ENCODE measurements at places on chromosomes 13 and 19.
A peak's percentile ranks its signal among the peaks of the same experiment; 100 is the strongest.

DNA sequence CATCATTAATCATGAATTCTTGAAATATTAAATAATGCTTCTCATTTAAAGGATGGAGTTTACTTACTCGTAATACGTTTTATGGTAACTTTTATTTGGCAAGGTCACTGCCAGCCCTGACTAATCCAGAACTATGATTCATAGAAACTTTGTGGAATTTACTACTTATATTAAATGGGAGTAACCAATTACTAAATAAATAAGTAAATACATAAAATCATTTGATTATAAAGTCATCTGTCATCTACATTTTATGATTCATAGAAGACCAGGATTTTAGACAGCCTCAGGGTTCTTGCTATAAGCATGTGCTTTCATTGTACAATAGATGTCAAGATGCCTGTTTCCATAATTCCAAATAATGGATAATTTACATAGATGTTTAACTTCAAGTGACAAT lies 611.1 kb downstream of the TBC1D4 start:
- no peak for DNase-seq

- DNase-seq = no peak
Observed at GRCh38 chr19:19774354-19775033, 41.6 kb upstream of the ZNF14 start.

GRCh38 chr13:28031220-28031895 lies 42.9 kb upstream of the URAD start:
- DNase-seq = no peak

DNA sequence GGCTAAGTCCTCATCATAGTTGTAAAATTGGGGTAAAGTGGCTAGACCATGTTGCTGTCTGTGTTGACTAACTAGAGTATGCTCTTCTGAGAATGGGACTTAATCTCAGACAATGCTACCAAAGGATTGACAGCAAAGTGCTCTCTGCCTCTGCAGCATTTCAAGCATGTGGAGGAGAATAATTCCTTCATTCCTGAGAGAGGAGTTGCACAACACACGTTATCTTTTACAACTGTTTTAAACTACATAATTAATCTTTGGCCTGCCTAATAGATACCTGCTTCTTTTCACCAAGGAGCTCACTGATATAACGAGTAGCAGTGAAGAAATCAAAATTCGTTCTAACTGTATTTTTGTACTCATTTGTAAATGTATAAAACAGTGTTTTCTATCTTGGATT lies 2172.2 kb downstream of the PCDH9 start:
- no peak for DNase-seq

DNA sequence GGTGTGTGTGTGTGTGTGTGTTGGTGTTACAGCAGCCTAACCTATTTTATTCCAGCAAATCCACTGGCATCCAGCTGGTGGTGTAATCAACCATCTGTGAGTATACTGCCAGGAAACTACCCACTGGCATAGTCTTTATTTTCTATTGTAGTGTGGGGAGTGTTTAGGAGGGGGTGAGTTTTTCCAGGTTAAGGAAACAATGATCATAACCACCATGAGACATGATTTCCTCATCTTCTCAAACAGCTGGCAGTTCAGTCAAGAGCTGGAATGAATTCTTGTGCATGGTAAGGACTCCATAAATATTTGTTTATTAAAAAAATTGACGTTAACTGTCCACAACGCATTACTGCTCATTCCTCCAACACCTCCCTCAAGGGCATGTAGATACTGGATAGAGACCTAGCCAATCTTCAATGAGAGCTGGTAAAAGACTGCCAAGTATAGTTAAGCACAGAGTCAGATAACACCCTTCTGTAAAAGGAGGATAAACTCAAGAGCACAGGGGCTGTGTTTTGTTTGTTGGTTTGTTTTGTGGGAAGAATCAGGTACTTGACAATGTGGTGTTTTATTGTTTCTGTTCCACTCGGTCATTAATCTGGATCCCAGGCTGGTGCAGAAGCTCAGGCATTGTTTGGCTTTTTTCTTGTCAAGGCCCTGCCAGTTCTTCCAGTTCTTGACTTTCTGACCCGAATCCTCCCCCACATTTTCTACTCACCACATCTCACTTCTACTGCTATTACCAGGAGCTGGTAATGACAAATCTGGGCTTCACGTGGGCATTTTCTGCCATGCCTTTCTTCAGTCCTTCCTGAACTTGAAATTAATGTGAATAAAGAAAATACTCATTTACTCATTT lies 31.6 kb upstream of the SLC46A3 start:
- DNase-seq = no peak

DNA sequence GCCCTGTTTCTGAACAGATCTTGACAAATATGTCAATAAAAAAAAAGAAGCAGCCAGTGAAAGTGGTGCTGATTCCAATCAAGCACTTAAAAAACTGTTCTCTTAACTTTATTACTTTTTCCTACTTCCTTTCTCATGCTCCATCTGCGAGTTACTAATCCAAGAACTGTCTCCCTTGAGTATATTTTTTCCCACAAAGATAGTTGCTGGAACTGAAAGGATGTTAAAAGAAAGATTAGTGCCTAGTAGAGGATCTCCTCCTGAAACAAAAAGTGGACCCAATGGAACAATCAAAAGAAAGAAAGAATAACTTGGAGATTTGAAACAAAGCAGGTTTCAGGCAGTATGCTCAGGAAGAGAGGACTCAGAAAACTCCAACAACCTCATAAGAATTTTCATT lies 1034.8 kb downstream of the PCDH17 start:
- no peak for DNase-seq

- DNase-seq = no peak
Observed at GRCh38 chr19:34499155-34499834, 17.7 kb downstream of the WTIP start.

DNA sequence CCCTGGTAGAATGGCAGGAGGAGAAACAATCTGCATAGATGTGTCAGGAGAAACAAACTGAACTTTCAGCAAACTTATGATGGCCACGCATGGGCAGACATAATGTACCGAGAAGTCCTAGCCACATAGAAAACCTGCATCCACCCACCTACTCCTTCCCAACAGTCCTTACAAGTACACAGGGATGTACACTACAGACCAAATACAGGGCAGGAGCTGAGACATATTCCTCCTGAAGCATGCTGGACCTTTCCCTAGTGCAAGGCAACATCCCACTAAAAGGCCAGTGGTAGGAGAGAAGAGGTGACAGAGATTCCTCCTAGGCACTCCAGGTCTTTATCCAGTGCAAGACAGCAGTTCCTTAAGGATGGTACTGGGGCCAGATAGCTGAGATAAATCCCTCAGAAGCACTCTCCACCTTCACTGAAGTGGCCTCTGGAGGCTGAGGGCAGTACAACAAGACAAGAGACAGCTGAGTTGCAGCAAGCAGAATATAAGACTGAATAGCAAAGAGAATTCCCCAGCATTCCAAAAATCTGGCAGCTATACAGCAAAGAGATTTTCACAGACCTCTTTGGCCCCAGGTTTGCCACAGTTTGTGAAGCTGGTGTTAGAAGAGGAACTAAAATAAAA lies 18.3 kb downstream of the VWA8 start:
- DNase-seq = no peak

DNA sequence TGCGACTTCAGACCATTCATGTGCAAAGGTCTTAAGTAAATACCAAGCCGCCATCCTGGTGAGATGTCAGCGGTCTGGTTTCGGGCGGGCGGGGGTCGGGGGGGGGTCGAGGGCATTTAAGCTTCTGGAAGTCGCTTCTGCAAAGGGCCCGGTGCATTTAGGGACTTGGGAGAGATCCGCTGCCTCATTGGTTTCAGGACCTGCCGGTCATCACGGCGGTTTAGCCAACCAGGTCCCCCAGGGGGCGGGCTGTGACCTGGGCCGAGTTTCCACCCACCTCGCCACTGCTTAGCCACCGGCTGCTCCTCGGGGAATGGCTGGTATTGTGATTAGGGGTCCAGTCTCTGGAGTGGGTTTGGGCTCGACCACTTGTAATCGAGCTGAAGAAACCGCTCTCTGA lies 7.8 kb downstream of the ANKLE1 start:
- no peak for DNase-seq

DNA sequence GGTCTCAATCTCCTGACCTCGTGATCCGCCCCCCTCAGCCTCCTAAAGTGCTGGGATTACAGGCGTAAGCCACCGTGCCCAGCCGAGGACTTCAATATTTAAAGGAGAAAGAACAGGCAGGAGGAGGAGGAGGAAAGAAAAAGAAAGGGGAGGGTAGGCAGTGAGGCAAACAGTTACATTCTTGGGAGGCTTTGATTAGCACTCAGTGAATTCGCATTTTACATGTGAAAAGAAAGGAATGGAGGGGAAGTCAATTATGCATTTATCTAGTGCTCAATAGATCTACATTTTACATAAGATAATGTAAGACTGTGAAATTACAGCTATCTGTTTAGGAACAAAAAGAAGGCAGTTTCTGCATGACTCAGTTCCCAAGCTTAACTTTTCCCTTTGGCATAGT lies 30.9 kb upstream of the CXCL17 start:
- no peak for DNase-seq

- no peak for DNase-seq
Observed at GRCh38 chr13:95480791-95481780, 71.4 kb upstream of the CLDN10 start.

- no peak for DNase-seq
Observed at GRCh38 chr19:11451871-11452619, 16.6 kb downstream of the PRKCSH start.

DNA sequence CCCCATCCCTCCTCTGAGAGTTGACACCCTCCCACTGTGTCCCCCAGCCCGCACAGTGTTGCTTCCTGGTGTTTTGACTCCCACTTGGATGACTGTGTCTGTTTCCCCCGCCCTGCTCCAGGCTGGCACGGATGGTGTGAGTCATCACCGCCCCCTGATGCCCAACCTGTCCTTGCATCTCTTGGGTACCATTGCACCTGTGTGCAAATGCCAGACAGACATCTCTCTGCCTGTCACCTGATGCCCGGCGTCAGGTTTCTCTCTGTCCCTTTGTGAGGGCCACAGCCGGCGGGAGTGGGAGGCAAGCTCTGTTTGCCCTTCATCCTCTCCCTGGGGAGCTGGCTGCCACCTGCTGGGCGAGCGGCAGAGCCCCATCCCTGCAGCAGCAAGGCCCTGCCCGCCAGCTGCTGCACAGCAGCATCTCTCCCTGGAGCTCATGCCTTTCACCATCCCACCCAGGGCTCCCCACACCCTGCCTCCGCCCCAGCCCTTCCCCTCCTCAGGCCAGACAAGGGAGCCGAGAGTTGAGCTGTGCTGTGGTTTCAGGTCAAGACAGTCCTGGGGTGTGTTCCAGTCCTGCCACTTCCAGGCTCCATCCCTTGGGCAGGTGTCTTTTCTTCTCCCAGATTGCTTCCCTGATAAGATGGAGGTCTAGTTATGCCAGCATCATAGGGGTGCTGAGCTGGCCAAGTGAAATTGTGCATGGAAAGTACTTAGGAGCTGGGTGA lies 29.7 kb downstream of the NKPD1 start:
- peak; percentile 97 for DNase-seq

GRCh38 chr19:52237771-52238400 lies 31.5 kb upstream of the ZNF766 start:
- peak; percentile 45 for DNase-seq

- DNase-seq = no peak
Observed at GRCh38 chr19:16559780-16560276, 12.4 kb downstream of the SLC35E1 start.

DNA sequence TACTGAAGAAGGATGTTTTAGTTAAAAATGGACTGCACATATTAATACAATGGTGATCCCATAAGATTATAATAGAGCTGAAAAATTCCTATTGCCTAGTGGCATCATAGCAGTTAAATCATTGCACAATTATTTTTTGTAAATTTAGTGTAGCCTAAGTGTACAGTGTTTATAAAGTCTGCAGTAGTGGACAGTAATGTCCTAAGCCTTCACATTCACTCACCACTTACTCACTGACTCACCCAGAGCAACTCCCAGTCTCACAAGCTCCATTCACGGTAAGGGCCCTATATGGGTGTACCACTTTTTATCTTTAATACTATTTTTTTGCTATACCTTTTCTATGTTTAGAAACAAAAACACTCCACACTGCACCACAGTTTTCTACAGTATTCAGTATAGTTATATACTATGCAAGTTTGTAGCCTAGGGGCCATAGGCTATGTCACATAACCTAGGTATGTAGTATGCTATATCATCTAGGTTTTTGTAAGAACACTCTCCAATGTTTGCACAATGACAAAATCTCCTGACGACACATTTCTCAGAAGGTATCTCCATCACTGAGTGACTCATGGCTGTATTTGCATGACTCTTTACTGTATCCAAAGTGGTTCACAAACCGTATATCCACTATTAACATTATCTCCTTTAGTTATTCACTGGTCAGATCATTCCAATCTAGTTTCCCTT lies 536.0 kb downstream of the KLF12 start:
- no peak for DNase-seq

DNA sequence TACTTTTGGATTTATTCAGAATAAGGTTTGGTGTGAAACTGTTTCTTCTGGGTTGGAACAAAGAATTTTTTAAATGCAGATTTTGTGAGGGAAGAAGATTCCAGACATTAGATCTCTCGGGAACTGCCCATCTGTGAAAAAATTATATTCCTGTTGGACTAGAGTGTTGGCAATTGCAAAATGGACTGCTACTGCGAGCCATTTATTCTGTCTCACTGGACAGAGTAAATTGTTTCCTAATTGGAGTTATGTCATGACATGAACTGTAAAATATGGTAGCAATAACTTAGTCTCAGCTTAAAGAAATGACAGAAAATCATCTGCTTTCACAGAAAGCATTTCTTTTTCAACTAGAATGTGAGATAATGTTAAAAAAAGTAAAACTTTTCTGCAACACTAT lies 86.0 kb upstream of the MYCBP2 start:
- DNase-seq = no peak

GRCh38 chr19:11209839-11210655 lies 12.7 kb upstream of the KANK2 start:
- no peak for DNase-seq

GRCh38 chr13:41960637-41961465 lies at the start of gene VWA8:
Gene VWA8, minus strand, starts transcription at chr13:41961109. Its CDS starts 94 bp downstream, at chr13:41961015.
- DNase-seq = peak; percentile 8

GRCh38 chr19:57290970-57291369 lies 10.7 kb downstream of the ZNF460 start:
- DNase-seq = no peak

DNA sequence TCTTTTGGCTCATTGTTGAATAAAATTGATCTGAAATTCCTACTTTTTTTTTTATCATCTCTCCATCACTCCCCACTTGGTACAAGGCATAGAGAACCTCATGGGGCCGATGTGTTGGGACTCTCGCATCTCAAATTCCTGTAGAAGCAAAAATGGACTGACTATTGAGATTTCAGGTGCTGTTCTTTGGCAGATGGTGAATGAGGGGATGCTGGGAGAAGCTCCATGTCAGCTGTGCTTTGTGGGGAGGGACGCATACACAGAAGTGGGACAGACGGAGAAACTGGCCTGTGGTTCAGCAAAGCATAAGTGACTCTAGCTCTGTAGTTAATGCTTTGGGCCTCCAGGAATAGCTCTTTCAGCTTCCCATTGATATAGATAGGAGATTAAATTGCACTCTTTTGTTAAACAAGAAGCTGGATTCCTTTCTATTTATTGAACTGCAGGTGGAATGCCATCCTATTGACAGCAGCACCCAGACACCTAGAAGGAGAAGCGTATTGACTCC lies 194.5 kb upstream of the RNF113B start:
- no peak for DNase-seq

Data from NCI-H1436 (cell line).